ENCODE measurements at places on chromosomes 1 and 21. TPM values are rescaled to one million over a fixed set of nuclear protein-coding genes. Genes with fewer than 3 reads are reported as not detected.

The CELF3 gene
- total RNA-seq = not detected

The NOS1AP gene
- 27.9 TPM for total RNA-seq

The LCE3B gene
- not detected for total RNA-seq

The MAEL gene
- total RNA-seq = not detected

The RHCE gene
- not detected for total RNA-seq

The CA14 gene
- not detected for total RNA-seq

- H3K27me3 ChIP-seq = no peaks in the 10 kb centered on the region
- no peaks in the 10 kb centered on the region for H3K4me1 ChIP-seq
- H3K36me3 ChIP-seq = no peaks in the 10 kb centered on the region
- DNase-seq = no peak
- H3K27ac ChIP-seq = no peak overlapping the region
Observed at GRCh38 chr1:111045033-111045722, 81.5 kb upstream of the LRIF1 start.

- H3K27ac ChIP-seq = no peak overlapping the region
- no peak overlapping the region for H3K4me3 ChIP-seq
- DNase-seq = no peak
- no peaks in the 10 kb centered on the region for H3K36me3 ChIP-seq
- H3K27me3 ChIP-seq = no peaks in the 10 kb centered on the region
Observed at GRCh38 chr1:199580300-199580699, 447.2 kb upstream of the NR5A2 start.

- H3K36me3 ChIP-seq = no peaks in the 10 kb centered on the region
- no peaks in the 10 kb centered on the region for H3K27me3 ChIP-seq
- H3K4me1 ChIP-seq = no peaks in the 10 kb centered on the region
- H3K27ac ChIP-seq = no peak overlapping the region
Observed at GRCh38 chr1:244397131-244397530, 54.6 kb downstream of the ADSS2 start.

GRCh38 chr1:91997607-91998195, 32.1 kb upstream of the EPHX4 start:
- no peaks in the 10 kb centered on the region for H3K4me1 ChIP-seq
- peak; percentile 22 for DNase-seq
- H3K27ac ChIP-seq = no peak overlapping the region
- no peaks in the 10 kb centered on the region for H3K27me3 ChIP-seq
- H3K36me3 ChIP-seq = no peaks in the 10 kb centered on the region
- H3K4me3 ChIP-seq = no peak overlapping the region

DNA sequence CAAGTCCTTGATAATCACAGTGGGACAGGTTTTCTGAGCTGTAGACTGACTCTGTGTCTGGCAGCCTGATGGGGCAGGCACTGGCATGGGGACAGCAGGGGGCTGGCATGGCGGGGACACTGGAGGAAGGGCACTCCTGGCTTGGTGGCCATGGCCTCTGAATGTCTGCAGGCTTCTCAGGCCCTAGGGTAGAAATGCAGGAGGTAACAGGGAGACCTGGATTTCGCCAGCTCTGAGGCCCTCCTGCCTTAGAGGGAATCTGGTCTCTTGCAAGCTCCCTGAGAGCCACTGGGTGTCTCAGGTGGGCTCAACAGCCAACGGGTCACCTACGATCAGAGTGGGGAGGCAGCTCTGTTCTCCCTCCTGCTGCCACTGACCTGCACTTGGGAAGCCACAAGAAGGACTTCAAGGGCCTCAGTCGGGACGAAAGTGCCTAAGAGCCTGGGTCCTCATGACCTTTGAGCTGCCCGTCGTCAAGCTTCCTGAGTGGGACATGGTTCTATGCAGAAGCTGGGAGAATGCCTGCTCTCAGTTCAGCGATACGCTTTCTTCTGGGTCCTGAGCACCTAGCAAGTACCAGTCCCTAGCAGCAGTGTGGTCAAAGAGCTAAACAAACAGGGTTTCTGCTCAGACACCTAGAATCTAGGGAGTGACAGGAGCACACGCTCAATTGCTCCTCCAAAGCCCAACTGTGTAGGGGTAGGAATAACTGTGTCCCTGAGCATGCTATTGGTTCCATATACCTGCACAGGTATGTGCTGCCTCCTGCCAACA, 569.0 kb downstream of the PTPRU start:
- H3K4me3 ChIP-seq = no peak overlapping the region
- DNase-seq = no peak
- no peaks in the 10 kb centered on the region for H3K4me1 ChIP-seq
- no peaks in the 10 kb centered on the region for H3K36me3 ChIP-seq
- H3K27ac ChIP-seq = no peak overlapping the region

DNA sequence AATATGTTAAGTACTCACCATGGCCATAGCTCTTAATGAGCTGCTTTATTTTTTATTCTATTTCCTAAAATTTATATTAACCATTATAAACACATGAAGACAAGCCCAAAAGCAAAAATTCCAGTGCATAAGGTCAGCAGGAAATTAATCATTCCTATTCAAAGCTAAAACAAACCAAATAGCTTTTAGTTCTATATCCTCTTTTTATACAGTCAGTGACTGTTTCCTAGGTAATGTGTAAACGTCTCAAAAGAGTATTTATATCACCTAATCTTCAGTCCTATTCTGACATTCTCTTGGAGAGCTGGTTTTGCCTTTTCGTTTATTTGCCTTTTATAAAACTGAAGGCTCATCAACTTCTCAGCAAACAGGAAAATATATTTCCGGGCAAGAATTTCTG, 4.2 kb downstream of the GOLPH3L start:
- H3K27ac ChIP-seq = no peak overlapping the region
- no peaks in the 10 kb centered on the region for H3K27me3 ChIP-seq
- peaks cover 8% of the 10 kb centered on the region for H3K4me1 ChIP-seq
- DNase-seq = no peak
- H3K4me3 ChIP-seq = no peak overlapping the region

DNA sequence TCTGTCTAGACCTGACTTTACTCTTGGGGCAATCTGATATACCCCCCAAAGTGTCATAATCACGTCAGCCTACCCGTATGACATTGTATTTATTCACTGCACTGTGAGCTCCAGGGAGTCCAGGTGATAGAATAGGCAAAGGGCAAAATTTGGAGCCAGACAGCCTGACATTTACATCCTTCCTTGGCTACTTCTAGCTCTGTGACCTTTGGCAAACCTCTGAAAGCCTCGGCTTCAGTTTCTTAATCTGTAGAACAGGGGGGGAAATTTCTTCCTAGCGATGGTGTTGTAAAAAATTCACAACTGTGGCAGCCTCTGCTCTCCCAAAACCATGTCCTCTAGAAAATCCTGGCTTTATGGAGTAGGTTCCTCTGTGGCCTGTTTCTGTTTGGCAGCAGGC, 240.9 kb downstream of the KIF26B start:
- H3K4me3 ChIP-seq = no peak overlapping the region
- DNase-seq = no peak
- no peak overlapping the region for H3K27ac ChIP-seq
- H3K27me3 ChIP-seq = peaks cover 15% of the 10 kb centered on the region
- no peaks in the 10 kb centered on the region for H3K4me1 ChIP-seq

GRCh38 chr21:44024887-44025353, 12.8 kb downstream of the TRAPPC10 start:
- H3K4me3 ChIP-seq = no peak overlapping the region
- no peak for DNase-seq
- H3K27me3 ChIP-seq = no peaks in the 10 kb centered on the region
- H3K27ac ChIP-seq = no peak overlapping the region

- DNase-seq = no peak
- peaks cover 4% of the 10 kb centered on the region for H3K4me1 ChIP-seq
- H3K27me3 ChIP-seq = no peaks in the 10 kb centered on the region
Observed at GRCh38 chr1:10967090-10967489, 45.4 kb upstream of the TARDBP start.

DNA sequence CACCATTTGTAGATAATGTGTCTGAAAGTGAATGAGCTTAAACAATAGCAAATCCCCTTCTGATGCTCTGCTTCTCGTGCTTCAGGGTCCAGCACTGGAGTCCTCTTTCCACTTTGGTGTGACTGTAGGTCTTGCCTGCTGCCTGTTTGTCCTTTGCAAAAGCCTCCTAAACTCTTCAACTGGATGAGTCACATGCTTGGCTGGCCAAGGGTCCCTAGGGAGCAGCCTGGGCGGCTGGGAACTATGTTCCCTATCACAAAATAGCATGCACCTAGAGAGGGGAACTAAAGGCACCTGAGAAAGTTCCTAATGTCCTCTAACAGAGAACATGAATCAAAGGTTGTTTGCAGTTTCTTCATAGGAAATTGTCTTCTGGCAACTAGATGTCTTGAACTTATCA, 607.2 kb upstream of the PLXNA2 start:
- H3K27ac ChIP-seq = no peak overlapping the region
- DNase-seq = no peak
- H3K4me3 ChIP-seq = no peak overlapping the region
- H3K27me3 ChIP-seq = no peaks in the 10 kb centered on the region

- H3K4me1 ChIP-seq = peaks cover 70% of the 10 kb centered on the region
- DNase-seq = no peak
- peak overlapping the region; percentile 95 for H3K27ac ChIP-seq
- no peaks in the 10 kb centered on the region for H3K36me3 ChIP-seq
- no peaks in the 10 kb centered on the region for H3K27me3 ChIP-seq
Observed at GRCh38 chr21:45295576-45296365, 8.1 kb upstream of the POFUT2 start.

DNA sequence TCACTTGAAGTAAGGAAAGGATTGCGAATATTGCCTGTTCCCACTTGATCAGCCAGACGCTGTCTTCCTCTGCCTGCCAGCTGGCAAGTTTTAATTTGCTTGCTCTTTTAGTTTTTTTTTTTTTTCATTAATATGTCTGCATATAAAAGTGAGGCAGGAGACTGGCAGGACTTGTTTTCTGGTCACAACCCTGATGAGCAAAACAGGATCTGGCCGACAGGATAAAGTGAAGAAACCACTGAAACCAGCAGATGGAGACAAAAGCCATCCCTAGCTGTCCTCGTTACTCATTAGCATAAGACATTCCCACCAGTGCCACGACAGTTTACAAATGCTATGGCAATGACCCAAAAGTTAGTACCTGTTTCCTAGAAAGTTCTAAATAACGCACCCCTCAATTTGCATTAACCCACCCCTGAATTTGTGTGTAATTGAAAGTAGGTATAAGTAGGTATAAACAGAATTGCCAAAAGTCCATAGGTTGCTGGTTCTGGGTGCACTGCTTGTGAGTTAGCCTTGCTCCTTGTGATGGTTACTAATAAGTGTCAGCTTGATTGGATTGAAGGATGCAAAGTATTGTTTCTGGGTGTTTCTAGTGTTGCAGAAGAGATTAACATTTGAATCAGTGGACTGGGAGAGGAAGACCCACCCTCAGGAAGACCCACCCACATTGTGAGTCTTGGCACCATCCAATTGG, 60.8 kb downstream of the ZNF684 start:
- H3K4me1 ChIP-seq = no peaks in the 10 kb centered on the region
- no peaks in the 10 kb centered on the region for H3K36me3 ChIP-seq
- no peak for DNase-seq
- H3K4me3 ChIP-seq = no peak overlapping the region

- H3K4me1 ChIP-seq = no peaks in the 10 kb centered on the region
- H3K27ac ChIP-seq = no peak overlapping the region
- no peak for DNase-seq
- no peaks in the 10 kb centered on the region for H3K27me3 ChIP-seq
- no peak overlapping the region for H3K4me3 ChIP-seq
Observed at GRCh38 chr21:37233551-37234146, 33.5 kb downstream of the VPS26C start.

DNA sequence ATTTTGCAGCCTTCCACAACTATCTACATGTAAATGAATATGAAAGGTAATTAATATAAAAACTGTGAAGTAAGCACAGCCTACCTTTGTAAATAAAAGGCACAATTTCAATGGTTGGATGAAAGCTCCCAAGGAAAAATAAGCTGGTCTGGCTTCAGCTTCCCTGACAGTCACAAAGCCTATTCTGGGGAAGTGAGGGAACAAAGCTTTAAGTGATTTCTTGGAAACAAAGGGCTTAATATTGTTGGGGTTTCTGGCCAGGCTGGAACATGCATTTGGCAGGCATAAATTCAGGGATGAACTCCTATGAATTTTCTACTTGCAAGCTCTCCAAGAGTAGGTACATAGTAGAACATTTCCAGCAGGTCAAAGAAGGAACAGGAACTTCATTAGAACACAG, 17.3 kb downstream of the BCAS2 start:
- H3K36me3 ChIP-seq = peaks cover 7% of the 10 kb centered on the region
- no peaks in the 10 kb centered on the region for H3K27me3 ChIP-seq
- DNase-seq = no peak

DNA sequence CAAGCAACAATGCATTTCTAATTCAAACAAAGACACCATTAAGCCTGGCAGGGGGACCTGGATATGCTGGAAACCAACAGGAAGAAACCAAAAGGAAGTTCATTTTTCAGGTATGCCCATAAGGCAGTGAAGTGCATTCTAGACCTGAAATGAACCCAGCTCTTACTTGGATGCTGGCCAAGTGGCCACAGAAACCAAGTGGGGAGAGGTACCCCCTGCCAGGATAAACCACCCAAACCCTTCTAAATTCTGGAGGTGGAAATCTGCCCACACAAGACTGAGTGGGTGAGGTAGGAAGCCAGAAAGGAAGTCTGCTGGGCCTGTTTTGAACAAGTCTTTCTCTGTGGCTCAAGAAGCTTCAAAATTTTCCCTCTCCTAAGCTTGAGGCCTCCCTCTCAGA, 2.6 kb downstream of the CD5L start:
- H3K27me3 ChIP-seq = peaks cover 2% of the 10 kb centered on the region
- H3K4me1 ChIP-seq = no peaks in the 10 kb centered on the region
- no peaks in the 10 kb centered on the region for H3K36me3 ChIP-seq

GRCh38 chr1:65001231-65001792, 35.0 kb upstream of the JAK1 start:
- no peaks in the 10 kb centered on the region for H3K27me3 ChIP-seq
- H3K36me3 ChIP-seq = no peaks in the 10 kb centered on the region
- no peak for DNase-seq
- H3K4me3 ChIP-seq = no peak overlapping the region
- peaks cover 5% of the 10 kb centered on the region for H3K4me1 ChIP-seq

DNA sequence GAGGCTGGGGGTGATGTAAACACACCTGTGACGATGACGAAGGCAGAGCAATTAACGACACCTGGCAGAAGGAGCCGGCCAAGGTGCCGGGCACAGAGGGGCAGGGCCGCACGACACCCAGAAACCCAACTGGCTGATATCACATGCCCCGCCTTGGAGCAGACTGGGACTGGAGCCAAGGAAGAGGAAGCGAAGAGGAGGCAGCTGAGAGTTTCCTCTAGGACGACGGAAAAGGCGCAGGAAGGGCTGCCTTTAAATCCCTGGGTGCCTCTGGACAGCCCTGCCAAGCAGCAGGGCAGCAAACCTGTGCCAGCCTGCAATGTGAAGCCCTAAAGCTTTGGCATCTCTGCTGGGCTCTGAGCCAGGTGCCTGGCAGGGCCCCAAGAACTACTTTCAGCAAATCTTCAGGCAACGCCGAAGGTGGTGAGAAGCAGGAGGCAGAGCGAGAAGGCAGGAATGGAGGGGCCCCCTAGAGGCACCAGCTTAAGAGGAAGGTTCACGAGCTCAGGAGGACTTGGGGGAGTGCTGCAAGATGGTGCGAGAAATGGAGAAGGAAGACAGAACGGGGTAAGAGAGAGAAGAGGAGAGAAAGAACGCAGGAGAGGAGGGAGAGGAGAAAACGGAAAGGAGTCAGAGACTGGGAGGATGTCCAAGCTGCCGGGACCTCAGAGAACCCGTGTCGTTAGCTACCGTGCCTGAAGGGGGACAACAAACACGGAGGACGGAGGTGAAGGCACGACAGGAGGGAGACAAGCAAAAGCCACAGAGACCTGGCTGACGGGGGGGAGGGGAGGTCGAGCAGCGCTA, 25.3 kb upstream of the PEF1 start:
- H3K27me3 ChIP-seq = no peaks in the 10 kb centered on the region
- peak overlapping the region; percentile 24 for H3K4me3 ChIP-seq
- no peak for DNase-seq
- H3K36me3 ChIP-seq = no peaks in the 10 kb centered on the region
- H3K27ac ChIP-seq = peak overlapping the region; percentile 52

GRCh38 chr21:41731081-41731480, 35.8 kb downstream of the RIPK4 start:
- H3K4me1 ChIP-seq = peaks cover 25% of the 10 kb centered on the region
- H3K27me3 ChIP-seq = no peaks in the 10 kb centered on the region
- peak overlapping the region; percentile 90 for H3K27ac ChIP-seq
- no peaks in the 10 kb centered on the region for H3K36me3 ChIP-seq
- DNase-seq = no peak

Data from Panc1 (cell line).